ENCODE measurements at places on chromosomes 2 and 18. TPM values are rescaled to one million over a fixed set of nuclear protein-coding genes. Genes with fewer than 3 reads are reported as not detected.

The HPCAL1 gene
- total RNA-seq, result 42.5 TPM

The CRYGC gene
- not detected for total RNA-seq

The KYNU gene
- total RNA-seq, result 1.2 TPM

The BOLL gene
- total RNA-seq, result not detected

The EPAS1 gene
- total RNA-seq, result 71.1 TPM

The DYNC2LI1 gene
- total RNA-seq, result 19.2 TPM

The LAMA1 gene
- 3.6 TPM for total RNA-seq

The SERPINB10 gene
- total RNA-seq, result not detected

The VAMP8 gene
- 2.8 TPM for total RNA-seq

The LRATD1 gene
- under 0.01 TPM for total RNA-seq

The STAT4 gene
- 1.2 TPM for total RNA-seq

The LYPD6B gene
- total RNA-seq, result not detected

The SATB2 gene
- 11.3 TPM for total RNA-seq

The ANKRD30BL gene
- not detected for total RNA-seq

The AKAIN1 gene
- not detected for total RNA-seq
